EL (cell line): ENCODE measurements at places on chromosomes 11 and 22.

- DNase-seq, result no peak
Measured at GRCh38 chr11:1121331-1121812, 36.4 kb upstream of the MUC5AC start.

DNA sequence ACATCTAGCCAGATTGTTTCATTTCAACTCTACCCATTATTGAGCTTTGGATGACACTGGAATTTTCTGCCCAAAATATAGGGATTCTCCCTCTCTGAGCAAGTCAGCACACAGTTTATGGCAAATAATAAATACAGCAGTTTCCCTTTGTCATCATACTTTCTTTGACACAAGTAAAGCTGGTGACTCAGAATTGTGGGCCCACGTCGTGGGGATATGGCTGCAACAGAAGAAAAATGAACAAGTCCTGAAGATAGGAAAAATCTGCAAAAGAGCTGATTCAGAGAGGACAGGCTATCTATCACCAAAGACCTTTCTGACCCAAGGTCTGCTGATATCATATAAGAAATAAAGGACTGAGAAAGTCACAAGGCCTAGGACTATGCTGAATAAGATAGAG lies 236.3 kb upstream of the ZC3H12C start:
- DNase-seq, result peak; percentile 12

GRCh38 chr11:84430661-84431060 lies 1144.5 kb upstream of the CCDC90B start:
- DNase-seq, result no peak

DNA sequence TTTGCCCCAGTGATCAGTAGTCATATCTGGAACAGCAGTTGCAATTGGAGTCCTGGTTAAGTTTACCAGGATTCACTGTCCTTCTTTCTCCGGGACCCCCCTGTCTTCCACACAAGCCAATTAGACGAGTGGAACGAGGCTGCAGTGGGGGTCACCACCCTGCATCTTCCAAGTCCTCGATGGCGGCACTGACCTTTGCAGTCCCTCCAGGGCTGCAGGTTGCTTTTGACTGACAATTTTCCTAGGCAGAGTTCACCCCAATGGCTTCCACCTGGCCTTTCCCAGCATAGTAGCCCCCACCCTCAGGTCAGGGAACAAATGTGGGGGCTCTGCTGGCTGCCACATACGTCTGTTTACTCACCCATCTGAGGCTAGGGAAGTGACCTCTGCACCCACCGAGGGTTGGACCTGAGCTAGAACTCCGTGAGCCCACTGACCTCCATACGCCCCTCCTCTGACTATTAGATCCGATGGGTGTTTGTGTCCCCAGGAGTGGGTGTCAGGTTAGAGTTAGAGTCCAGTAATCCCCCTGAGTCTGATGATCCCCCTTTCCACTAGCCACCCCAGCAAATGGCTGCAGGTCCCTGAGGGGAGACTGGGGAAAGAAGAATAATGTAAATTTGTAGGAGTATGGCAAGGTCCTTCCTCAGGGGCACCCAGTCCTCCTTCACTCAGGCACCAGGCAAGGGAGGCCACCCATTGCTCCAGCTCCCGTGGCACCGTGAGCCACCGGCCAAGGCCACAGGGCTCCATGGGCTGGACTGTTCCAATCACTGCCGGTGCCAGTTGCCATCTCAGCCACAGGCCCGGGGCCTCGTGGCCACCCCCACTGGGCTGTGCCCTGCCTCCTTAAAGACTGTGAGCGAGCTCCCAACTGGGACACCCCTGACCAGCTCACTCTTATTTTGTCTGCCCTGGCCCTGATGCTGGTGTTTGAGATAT lies 5.5 kb downstream of the C11orf21 start:
- DNase-seq, result no peak

- peak; percentile 47 for DNase-seq
Measured at GRCh38 chr11:132475026-132475425, 1057.3 kb downstream of the OPCML start.

DNA sequence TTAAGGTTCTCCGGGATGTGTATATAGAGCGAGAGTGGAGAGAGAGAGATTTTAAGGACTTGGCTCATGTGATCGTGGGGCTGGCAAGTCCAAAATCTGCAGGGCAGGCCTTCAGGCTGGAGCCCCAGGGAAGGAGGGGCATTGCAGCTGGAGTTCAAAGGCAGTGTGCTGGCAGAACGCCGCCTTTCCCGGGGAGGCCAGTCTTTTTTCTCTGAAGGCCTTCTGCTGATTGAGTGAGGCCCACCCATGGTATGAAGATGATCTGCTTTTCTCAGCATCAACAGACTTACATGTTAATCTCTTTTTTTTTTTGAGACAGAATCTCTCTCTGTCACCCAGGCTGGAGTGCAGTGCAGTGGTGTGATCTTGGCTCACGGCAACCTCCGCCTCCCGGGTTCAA lies 25.4 kb downstream of the FBLN1 start:
- no peak for DNase-seq

DNA sequence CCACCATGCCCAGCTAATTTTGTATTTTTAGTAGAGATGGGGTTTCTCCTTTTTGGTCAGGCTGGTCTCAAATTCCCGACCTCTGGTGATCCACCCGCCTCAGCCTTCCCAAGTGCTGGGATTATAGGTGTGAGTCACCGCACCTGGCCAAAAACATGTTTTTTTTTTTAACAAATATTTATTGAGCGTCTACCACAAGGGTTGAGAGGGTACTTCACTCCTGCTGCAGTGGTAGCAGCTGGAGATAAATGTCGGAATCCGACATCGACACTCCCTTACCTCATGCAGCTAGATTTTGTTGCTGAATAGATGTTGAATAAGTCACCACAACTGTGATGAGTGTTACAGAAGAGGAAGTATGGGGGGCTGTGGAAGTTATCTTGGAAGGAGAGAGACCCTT lies 971 bp downstream of the DNAJB13 start:
- DNase-seq, result no peak

DNA sequence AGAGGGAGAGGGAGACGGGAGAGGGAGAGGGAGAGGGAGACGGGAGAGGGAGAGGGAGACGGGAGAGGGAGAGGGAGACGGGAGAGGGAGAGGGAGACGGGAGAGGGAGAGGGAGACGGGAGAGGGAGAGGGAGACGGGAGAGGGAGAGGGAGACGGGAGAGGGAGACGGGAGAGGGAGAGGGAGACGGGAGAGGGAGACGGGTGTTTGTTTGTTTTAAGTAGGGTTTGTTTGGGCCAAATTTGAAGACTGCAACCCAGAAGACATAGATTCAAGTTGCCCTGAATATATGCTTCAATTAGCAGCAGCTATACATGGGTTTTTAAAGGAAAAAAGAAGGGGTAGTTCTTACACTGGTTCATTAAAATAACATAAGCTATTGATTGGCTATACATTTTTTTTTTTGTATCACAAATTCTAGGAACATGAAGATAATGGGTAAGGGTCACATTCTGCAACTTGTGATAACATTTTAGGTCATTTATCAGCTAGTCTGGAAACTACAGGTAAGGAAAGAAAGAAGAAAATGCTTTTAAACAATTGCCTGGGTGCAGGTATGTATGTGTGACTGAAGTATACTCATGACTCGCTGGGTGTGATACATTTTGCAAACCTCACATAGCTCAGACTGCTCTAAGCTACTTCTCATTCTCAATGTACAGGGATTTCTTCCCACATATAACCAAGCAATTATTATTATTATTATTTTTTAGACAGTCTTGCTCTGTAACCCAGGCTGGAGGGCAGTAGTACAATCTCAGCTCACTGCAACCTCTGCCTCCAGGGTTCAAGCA lies 67.3 kb downstream of the MCHR1 start:
- no peak for DNase-seq

GRCh38 chr22:42773167-42773566 lies 52.5 kb upstream of the A4GALT start:
- DNase-seq, result no peak

- peak; percentile 44 for DNase-seq
Measured at GRCh38 chr11:18731949-18732821, 6.2 kb upstream of the IGSF22 start.

DNA sequence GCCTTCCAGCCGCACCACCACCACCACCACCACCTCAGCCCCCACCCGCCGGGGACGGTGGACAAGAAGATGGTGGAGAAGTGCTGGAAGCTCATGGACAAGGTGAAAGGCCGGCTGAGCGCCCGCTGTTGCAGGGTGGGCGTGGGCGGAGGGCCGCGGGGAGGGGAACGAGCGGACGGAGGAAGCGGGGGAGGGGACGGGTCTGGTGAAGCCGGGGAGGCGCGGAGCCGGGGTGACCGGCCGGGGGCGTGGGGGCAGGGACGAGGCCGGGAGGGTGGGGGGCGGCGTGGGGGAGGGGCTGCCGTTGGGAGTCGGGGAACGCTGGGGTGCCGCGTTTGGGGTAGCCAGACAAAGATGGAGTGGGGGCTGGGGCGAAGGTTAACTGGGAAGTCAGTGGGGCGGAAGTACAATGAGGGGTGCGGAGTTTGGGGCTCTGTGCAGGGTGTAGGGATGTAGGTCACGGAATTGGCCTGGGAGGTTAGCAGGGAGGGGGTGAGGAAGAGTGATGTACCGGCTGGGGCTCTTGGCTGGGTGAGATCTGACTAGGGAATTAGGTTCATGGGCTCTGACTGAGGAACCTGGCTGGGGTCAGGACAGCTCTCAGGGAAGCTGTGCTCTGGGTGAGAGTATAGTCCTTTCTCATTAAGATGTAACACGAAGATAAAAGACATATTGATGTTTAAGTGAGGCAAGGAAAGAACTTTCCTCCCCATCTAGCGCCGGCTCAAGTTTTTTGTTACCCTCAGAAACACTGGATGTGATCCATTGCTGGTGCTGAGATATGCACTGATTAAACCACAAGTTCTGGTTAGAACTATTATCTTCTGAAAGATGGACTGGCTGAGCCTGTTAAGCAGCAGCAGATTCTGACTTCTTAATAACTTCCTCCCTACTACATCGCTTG lies 624 bp downstream of the CBL start:
- peak; percentile 41 for DNase-seq

DNA sequence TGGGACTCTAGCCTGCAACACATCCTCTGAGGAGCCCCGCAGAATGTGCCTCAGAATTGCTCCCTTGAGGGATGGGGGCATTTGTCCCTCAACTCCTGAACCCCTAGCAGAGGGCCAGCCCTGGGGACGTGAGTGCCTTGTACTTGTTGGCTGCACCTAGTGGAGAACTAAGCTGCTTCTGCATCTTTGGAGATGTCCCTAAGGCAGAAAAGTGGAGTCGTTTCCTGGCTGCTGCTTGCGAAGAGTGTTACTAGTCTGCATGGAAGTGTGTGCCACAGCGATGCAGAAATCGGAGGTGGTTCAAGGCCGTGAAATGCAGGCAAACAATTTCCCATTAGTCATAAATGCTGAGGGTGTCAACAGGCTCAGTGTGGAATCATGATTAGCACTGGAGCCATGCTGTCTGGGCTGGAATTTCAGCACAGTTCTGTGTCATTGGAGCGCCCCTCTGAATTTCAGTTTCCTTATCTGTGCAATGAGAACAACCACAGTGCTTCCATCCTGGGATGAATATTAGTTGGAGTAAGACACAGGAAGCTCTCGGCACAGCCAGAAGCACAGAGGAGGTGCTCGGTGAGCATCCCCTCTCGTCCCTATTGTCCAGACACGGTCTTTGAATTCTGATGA lies 56.5 kb downstream of the MIAT start:
- peak; percentile 82 for DNase-seq

DNA sequence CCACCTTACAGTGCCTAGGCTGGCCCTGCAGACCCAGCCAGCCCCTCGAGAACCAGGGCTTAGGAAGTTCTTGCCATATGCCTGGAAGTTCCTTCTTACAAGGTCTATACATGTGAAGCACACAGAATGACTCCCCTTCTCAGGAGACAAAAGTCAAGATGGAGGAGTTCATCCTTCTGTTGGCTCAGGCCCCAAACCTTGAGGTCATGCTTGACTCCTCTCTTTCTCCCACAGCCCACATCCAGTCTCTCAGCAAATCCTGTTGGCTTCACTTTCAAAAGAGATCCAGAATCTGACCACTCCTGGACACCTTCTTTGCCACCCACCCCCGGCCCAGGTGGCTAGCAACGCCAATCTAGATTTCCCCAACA lies 1.7 kb upstream of the CD248 start:
- no peak for DNase-seq

DNA sequence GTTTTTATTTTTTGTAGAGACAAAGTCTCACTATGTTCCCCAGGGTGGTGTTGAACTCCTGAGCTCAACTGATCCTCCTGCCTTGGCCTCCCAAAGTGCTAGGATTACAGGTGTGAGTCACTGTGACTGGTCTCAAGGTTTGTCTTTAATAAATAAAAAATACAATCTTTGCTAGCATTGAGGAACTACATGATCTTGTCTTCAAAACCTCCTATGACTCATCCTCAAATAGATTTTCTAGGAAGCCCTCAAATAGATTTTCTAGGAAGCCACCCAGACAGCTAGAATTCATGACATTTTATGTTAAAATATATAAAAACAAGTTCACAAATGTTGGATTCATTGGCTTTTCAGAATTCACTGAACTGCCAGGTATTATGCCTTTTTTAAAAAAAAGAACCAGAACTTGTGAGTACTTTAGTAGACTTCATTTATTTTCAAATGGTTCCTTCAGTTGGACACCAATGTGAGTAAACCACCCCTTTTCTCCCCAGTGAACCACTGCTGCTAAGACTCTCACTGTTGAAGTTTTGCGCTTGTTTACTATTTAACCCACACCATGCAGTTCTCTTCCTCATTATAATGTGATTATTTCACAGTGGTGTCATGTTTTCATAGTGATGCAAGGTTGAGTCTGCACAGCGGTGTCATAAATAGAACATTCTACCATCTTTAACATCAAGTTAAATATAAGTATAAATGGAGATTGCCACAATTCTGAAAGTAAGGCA lies 303.9 kb downstream of the CASP12 start:
- DNase-seq, result no peak

GRCh38 chr11:31870609-31871309 lies 59.6 kb upstream of the PAX6 start:
- peak; percentile 43 for DNase-seq

DNA sequence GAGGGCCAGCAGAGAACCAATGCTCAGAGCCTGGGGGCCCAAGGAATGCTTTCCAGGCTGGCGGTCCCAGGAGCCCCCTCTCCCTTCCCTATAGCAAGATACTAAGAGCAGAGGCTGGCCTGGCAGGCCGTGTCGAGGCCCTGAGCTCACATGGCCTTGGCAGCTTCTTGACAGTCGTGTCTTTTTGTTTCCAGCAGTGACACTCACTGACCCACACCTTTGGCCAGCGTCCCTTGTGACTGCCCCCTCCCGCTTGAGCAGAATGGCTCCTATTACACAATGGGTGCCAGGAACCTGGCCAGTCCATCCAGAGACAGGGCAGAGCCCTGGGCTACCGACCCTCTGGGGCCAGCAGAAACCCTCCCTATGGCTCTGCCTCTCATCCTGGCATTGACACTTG lies 6.4 kb upstream of the CCND1 start:
- no peak for DNase-seq

GRCh38 chr11:47248304-47248663 lies 330 bp downstream of the ACP2 start:
- DNase-seq, result peak; percentile 50
